ENCODE measurements at places on chromosomes 5 and 9.

DNA sequence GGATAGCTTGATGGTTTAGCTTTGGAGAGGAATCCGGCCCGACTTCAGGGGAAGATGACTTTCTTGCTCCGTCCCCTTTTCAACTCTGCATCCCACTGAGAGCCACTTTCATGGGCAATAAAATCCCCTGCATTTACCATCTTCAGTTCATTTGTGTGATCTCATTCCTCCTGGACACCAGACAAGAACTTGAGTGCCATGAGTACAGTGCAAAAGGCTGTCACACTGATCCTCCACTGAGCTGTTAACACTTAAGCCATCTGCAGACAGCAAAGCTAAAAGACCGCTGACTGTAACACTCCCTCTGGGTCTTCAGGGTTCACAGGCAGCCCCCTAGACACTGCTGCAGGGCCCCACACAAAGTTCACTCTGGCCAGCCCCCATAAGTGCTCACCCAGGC, 48.3 kb upstream of the TCERG1 start:
- DNase-seq, result no peak

DNA sequence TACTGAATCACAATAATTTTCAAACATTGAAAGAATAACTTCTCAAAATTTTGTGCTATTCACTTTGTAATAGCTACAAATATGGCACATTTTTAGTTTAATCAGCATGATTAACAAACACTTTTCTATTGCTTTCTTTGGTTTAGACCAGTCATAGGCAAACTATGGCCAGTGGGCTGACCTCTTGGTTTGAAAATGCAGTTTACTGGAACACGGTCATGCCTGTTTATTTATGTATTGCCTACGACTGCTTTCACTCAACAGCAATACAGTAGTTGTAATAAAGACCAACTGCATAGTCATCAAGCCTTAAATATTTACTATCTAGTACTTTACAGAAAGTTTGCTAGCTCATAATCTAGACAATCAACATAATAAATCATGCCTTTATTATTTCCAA, 810.8 kb downstream of the TLE1 start:
- no peak for DNase-seq

GRCh38 chr5:172973931-172974330, 9.6 kb upstream of the ATP6V0E1 start:
- DNase-seq, result no peak

GRCh38 chr5:79191457-79191856, 44.5 kb upstream of the JMY start:
- no peak for DNase-seq

DNA sequence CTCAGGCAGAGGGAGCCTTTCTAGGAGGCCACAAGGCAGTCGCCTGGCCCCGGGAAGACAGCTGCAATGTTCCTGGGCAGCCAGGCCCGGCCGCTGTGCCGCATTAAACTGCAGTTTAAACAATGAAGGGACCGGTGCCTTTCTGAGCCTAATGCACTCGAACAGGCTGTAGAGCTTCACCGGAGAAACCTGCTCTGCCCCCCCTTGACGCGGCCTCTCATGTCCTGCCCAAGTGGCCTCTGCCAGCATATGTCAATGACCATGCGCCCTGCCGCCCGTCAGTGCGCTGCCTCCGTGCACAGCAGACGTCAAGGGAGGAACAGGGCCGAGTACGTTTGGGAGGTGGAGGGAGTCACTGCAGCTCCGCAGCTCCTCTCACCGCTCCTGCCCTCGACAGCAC, 38.4 kb upstream of the BARHL1 start:
- DNase-seq, result no peak

GRCh38 chr5:139705655-139706587, 57.8 kb downstream of the CXXC5 start:
- no peak for DNase-seq
